ENCODE measurements at places on chromosomes 1 and 21.

- no peaks in the 10 kb centered on the region for H3K27me3 ChIP-seq
- no peak overlapping the region for H3K27ac ChIP-seq
- H3K36me3 ChIP-seq, result peaks cover 20% of the 10 kb centered on the region
- no peak overlapping the region for H3K4me3 ChIP-seq
- no peaks in the 10 kb centered on the region for H3K4me1 ChIP-seq
Measured at GRCh38 chr1:125086611-125087010, 3901.8 kb downstream of the SRGAP2C start.

- peak; percentile 14 for DNase-seq
- peak overlapping the region; percentile 88 for H3K27ac ChIP-seq
- peak overlapping the region; percentile 45 for H3K4me3 ChIP-seq
Measured at GRCh38 chr1:172699111-172699510, 40.2 kb downstream of the FASLG start.

DNA sequence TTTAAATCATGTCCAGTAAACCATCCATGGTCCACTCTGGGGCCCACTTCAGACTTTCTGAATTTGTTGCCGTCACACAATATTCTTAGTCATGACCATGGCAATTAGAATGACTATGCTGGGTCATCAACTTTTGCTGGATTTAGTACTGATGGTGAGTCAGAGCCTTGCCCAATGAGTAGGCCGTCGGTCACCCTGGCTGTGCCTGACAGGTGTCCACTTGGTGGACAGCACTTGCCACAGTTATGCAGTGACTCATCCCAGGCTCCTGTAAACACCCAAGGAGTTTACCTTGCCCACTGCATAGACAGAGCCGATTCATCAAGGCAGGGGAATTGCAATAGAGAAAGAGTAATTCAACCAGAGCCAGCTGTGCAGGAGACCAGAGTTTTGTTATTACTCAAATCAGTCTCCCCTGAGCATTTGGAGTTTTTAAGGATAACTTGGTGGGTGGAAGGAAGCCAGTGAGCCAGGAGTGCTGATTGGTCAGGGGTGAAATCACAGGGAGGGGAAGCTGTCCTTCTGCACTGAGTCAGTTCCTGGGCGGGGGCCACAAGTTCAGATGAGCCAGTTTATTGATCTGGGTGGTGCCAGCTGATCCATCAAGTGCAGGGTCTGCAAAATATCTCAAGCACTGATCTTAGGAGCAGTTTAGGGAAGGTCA, 333.8 kb downstream of the PTPRU start:
- H3K36me3 ChIP-seq, result no peaks in the 10 kb centered on the region
- peaks cover 7% of the 10 kb centered on the region for H3K27me3 ChIP-seq
- H3K4me1 ChIP-seq, result no peaks in the 10 kb centered on the region
- H3K27ac ChIP-seq, result no peak overlapping the region

- H3K27ac ChIP-seq, result no peak overlapping the region
- DNase-seq, result no peak
- peaks cover 2% of the 10 kb centered on the region for H3K4me1 ChIP-seq
- no peaks in the 10 kb centered on the region for H3K27me3 ChIP-seq
- H3K4me3 ChIP-seq, result no peak overlapping the region
Measured at GRCh38 chr1:232767305-232768074, 37.7 kb upstream of the MAP10 start.

GRCh38 chr1:181451661-181452230, 31.6 kb upstream of the CACNA1E start:
- H3K27me3 ChIP-seq, result peaks cover 6% of the 10 kb centered on the region
- H3K36me3 ChIP-seq, result no peaks in the 10 kb centered on the region
- no peaks in the 10 kb centered on the region for H3K4me1 ChIP-seq
- DNase-seq, result no peak
- no peak overlapping the region for H3K27ac ChIP-seq

DNA sequence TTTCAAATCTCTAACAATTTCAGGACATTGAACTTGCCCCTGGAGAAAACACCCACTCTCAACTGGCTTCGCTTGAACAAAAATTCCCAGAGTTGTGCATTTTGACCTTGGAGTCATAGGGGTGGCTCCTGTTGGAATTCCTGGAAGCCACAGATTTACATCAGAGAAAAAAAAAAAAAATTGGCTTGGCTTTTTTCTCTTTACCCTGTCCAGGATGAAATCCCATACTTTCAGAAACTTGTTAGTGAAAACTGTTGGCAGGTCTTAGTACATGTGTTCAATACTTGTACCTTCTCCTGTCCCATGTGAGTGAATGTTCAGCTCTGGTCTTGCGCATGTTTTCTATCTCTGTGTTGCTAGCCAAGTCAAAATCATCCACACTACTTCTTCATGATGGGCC, 228.8 kb downstream of the TGFB2 start:
- no peaks in the 10 kb centered on the region for H3K4me1 ChIP-seq
- no peaks in the 10 kb centered on the region for H3K27me3 ChIP-seq
- no peak for DNase-seq
- no peak overlapping the region for H3K4me3 ChIP-seq

- H3K27me3 ChIP-seq, result no peaks in the 10 kb centered on the region
- DNase-seq, result no peak
- no peak overlapping the region for H3K4me3 ChIP-seq
- H3K4me1 ChIP-seq, result peaks cover 16% of the 10 kb centered on the region
- no peak overlapping the region for H3K27ac ChIP-seq
Measured at GRCh38 chr1:206886831-206887230, 10.4 kb upstream of the IL24 start.

DNA sequence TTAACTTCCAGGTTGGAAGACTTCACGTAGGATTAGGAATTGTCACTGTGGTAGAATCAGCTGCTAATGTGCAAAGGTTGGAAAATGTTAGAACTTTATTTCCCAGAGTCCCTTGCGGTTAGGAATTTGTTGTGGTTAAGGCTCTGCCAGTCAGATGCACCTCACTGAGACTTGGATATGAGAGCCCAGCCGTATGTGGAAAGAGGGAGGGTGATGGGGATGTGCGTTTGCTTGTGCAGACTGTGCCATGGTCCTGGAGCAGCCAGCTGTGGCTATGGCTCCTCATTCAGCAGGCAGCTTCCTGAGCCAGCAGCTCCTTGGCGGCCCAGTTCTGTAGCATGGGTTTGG, 12.5 kb downstream of the S100A10 start:
- peaks cover 27% of the 10 kb centered on the region for H3K36me3 ChIP-seq
- H3K27me3 ChIP-seq, result no peaks in the 10 kb centered on the region
- H3K4me3 ChIP-seq, result no peak overlapping the region
- H3K4me1 ChIP-seq, result peaks cover 11% of the 10 kb centered on the region
- peak overlapping the region; percentile 20 for H3K27ac ChIP-seq
- no peak for DNase-seq

DNA sequence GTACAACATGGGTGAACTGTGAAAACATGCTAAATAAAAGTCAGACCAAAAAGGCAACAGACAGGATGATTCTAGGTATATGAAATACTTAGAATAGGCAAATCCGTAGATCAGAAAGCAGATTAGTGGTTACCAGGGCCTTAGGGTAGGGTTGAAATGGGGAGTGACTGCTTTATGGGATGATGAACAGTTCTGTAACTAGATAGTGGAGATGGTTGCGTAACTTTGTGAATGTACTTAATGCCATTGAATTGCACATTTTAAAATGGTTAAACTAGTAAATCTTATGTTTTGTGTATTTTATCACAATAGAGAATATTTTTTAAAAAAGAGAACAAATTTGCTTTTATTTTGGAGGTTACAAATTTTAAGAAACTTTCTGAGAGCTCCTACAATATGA, 17.4 kb downstream of the ZNF326 start:
- peaks cover 5% of the 10 kb centered on the region for H3K4me1 ChIP-seq
- no peak overlapping the region for H3K27ac ChIP-seq
- no peak overlapping the region for H3K4me3 ChIP-seq
- peaks cover 42% of the 10 kb centered on the region for H3K36me3 ChIP-seq
- no peaks in the 10 kb centered on the region for H3K27me3 ChIP-seq

GRCh38 chr1:219144658-219145315, 28.9 kb upstream of the LYPLAL1 start:
- no peaks in the 10 kb centered on the region for H3K36me3 ChIP-seq
- no peak overlapping the region for H3K27ac ChIP-seq
- no peaks in the 10 kb centered on the region for H3K4me1 ChIP-seq
- H3K4me3 ChIP-seq, result no peak overlapping the region
- DNase-seq, result no peak

DNA sequence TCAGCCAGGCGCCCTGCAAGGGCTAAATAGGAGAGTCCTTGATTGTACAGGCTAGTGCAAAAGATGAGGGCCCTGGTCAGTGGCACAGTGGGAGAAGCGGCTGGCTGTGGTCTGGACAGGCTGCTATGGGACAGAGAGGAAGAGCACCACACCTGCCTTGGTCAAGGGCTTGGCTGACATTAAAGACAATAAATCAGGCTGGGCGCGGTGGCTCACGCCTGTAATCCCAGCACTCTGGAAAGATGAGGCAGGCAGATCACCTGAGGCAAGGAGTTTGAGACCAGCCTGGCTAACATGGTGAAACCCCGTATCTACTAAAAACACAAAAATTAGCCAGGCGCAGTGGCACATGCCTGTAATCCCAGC, 62.9 kb downstream of the NID1 start:
- peaks cover 21% of the 10 kb centered on the region for H3K4me1 ChIP-seq
- no peaks in the 10 kb centered on the region for H3K27me3 ChIP-seq
- H3K27ac ChIP-seq, result no peak overlapping the region
- H3K36me3 ChIP-seq, result no peaks in the 10 kb centered on the region

DNA sequence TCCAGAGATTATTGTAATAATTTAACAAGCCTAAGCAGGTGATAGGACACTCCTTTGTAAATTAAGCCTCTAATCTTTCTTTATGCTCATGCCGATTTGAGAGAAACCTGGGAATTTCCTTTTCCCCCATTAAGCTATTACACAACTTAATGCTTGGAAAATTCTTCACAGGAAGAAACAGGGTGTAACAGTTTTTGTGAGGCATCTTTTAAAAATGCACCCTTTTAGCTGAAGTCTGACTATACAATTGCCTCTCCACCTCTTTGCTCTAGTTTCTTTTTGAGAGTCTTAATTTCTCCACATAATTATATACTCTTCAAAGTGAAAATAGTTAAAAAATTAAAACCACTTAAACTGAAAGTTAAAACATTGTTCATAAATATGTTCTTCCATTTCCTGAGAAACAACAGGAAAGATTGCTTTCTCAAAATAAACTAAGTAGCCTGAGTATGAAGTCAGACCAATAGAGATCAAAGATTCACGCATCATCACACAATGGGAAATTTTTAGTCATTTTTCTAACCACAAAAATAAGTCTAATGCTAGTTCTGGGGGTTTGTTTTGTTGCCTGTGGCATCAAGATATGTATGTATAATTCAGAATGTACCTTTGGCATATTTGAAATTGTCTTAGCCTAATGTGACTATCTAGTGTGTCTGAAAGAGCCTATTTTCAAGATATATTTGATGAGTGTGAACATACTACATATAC, 34.7 kb downstream of the LRRC8D start:
- H3K4me1 ChIP-seq, result peaks cover 11% of the 10 kb centered on the region
- no peak overlapping the region for H3K4me3 ChIP-seq
- H3K27me3 ChIP-seq, result no peaks in the 10 kb centered on the region
- DNase-seq, result no peak
- H3K36me3 ChIP-seq, result peaks cover 9% of the 10 kb centered on the region

DNA sequence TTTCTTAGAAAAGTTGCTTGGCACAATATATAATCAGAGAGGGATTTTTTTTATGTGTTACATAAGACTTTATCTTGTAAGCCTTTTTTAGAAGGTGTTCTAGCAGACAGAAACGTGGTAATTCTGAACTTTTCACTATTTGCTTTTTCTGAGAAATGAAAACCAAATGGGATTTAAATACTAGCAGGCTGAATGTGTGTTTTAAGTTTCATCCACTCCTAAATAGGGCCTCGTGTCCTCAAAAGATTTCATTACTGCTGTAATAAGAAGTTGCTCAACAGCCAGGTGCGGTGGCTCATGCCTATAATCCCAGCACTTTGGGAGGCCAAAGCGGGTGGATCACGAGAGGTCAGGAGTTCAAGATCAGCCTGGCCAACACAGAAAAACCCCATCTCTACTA, 44.7 kb upstream of the FMO2 start:
- H3K4me3 ChIP-seq, result no peak overlapping the region
- no peak for DNase-seq
- H3K27ac ChIP-seq, result no peak overlapping the region

- H3K27ac ChIP-seq, result no peak overlapping the region
- peaks cover 7% of the 10 kb centered on the region for H3K4me1 ChIP-seq
- DNase-seq, result no peak
- H3K27me3 ChIP-seq, result peaks cover 13% of the 10 kb centered on the region
- H3K36me3 ChIP-seq, result no peaks in the 10 kb centered on the region
- H3K4me3 ChIP-seq, result no peak overlapping the region
Measured at GRCh38 chr1:94033849-94034248, 87.1 kb downstream of the ABCA4 start.

GRCh38 chr1:198623752-198624647, 14.8 kb upstream of the PTPRC start:
- no peaks in the 10 kb centered on the region for H3K27me3 ChIP-seq
- no peak for DNase-seq
- H3K4me1 ChIP-seq, result peaks cover 88% of the 10 kb centered on the region
- no peak overlapping the region for H3K4me3 ChIP-seq

- H3K27me3 ChIP-seq, result peaks cover 22% of the 10 kb centered on the region
- H3K4me1 ChIP-seq, result no peaks in the 10 kb centered on the region
- no peaks in the 10 kb centered on the region for H3K36me3 ChIP-seq
- H3K27ac ChIP-seq, result no peak overlapping the region
- no peak for DNase-seq
Measured at GRCh38 chr1:175774921-175775320, 31.5 kb upstream of the TNR start.

DNA sequence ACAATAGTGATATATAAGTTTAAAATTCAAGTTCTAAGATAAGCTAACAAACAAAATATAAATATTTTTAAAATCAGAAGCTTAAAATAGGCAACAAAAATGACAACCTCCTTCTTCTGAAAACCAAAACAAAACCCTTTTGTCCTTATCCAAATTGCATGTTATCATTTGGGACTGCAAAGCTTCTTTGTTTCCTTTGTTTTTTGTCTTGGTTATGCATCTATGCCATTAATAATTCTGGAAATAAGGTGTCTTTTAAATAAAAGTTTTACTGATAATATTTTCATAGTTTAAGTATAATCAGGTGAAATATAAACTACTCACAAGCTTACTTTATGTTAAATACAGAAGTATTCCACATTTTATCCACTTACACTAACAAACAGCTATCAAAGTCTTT, 20.5 kb downstream of the ADSS2 start:
- no peak overlapping the region for H3K27ac ChIP-seq
- peaks cover 9% of the 10 kb centered on the region for H3K4me1 ChIP-seq
- H3K27me3 ChIP-seq, result no peaks in the 10 kb centered on the region
- peaks cover 21% of the 10 kb centered on the region for H3K36me3 ChIP-seq

GRCh38 chr1:159889821-159890252, 10.1 kb downstream of the CFAP45 start:
- H3K27me3 ChIP-seq, result no peaks in the 10 kb centered on the region
- H3K4me3 ChIP-seq, result no peak overlapping the region
- H3K36me3 ChIP-seq, result peaks cover 3% of the 10 kb centered on the region
- DNase-seq, result peak; percentile 44
- H3K4me1 ChIP-seq, result peaks cover 33% of the 10 kb centered on the region

DNA sequence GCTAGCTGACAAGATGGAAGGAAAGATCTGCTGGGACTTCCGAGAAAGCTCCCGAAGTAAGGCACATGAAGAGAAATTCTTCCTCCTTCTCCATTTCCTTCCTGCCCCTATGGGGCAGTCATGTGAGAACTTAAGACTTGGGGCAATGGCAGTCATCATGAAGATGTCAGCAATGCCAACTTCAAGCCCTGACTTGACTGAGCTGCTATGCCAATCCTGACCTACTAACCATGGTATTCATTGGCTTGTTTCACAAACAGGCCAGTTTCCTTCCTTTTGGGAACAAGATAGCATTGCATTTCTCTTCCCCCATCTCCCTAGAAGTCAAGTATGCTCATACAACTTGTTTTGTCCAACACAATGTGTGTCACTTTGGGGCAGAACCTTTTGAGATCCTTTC, 25.5 kb downstream of the GRIK1 start:
- no peaks in the 10 kb centered on the region for H3K4me1 ChIP-seq
- H3K4me3 ChIP-seq, result no peak overlapping the region
- no peaks in the 10 kb centered on the region for H3K27me3 ChIP-seq

GRCh38 chr1:11474826-11475225, 4.1 kb upstream of the DISP3 start:
- no peak overlapping the region for H3K4me3 ChIP-seq
- DNase-seq, result no peak
- no peaks in the 10 kb centered on the region for H3K36me3 ChIP-seq
